Mammary epithelial cell (primary cell): ENCODE measurements at places on chromosomes 13 and 19.

DNA sequence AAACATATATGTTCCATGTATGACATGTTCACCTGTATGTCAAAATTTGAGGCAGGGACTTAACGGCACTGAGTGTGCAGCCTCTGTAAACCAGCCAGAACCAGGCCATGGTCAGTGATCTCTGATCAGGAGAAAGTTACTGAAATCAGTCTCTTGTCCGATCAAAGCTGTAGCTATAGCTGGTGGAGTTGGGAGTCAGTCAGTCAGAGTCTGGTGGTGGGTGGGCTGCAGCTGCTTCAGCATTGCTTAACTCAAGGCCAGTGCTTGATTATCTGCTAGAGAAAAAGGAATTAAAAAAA, 78.3 kb downstream of the ANKRD10 start:
- DNase-seq, result no peak

GRCh38 chr13:99393791-99394735, 86.9 kb upstream of the GPR183 start:
- DNase-seq, result no peak

DNA sequence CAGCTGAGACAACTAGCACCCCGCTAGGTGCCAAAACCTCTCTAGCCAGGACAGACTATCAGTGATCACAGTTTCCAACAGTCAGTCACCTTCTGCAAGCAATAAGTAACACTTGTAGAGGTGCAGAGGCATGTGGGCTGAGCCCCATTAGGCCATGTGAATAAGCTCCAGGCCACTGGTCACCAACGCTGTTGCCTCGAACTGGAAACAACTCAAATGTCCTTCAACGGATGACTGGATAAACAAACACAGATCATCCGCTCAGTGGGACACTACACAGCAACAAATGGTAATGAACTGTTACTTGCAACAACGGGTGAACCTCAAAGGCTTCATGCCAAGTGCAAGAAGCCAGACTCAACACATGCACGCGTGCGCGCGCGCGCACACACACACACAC, 27.5 kb upstream of the TMEM160 start:
- DNase-seq, result no peak

- DNase-seq, result no peak
Measured at GRCh38 chr19:13958043-13958442, 5.7 kb downstream of the DCAF15 start.

- no peak for DNase-seq
Measured at GRCh38 chr19:35135389-35135909, 590 bp upstream of the LGI4 start.

DNA sequence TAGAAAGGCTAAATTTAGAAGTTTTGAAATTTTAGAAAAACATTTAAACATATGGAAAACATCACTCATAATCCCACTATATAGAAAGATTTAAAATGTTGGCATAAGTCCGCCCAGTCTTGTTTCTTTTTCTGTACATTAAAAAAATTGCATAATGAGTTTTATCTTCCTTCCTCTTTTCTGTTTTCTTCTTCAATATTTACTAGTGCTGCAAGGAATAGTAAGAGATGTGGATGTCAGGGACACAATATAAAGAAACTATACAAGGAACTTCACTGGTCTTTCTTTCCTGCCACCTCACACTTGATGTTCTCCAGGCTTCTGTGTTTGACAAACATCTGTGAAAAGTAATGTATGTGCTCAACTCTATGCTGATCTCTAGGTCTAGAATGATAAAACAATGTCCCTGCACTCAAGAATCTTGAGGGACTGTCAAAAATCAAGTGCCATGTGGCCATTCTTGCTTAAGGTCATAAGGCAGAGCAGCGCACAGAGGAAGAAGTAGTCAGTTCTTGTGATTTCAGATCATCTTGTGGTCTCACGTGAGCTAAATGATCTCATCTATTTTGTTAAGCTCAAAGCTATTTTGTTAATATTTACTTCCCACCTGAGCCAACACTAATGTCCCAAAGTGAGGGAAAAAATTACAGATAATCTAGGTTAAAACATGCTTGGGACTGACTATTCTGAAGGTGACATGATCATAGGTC, 186.9 kb upstream of the OBI1 start:
- no peak for DNase-seq

- no peak for DNase-seq
Measured at GRCh38 chr19:46579361-46579879, 21.7 kb upstream of the CALM3 start.

DNA sequence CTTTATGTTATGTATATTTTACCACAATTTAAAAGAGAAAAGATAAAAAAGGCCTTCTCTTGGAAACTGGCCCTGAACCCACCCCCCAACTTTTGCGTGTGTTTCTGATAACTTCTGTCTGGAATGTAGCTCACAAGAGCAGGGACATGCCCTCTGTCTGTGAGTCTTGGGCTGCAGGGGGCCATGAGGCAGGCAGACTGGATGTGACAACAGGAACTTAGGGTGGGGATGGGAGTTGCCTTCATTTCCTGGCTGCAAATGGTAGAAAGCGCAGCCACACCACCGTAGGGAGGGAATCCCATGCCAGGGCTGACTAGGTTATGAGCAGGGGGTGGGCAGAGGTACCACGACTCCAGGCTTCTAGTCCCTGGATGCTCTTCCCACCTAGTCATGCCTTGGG, 21.9 kb downstream of the CILP2 start:
- DNase-seq, result no peak

- no peak for DNase-seq
Measured at GRCh38 chr13:20001366-20002190, 43.1 kb downstream of the ZMYM2 start.

GRCh38 chr19:720345-721160, 11.8 kb downstream of the PALM start:
- DNase-seq, result no peak

DNA sequence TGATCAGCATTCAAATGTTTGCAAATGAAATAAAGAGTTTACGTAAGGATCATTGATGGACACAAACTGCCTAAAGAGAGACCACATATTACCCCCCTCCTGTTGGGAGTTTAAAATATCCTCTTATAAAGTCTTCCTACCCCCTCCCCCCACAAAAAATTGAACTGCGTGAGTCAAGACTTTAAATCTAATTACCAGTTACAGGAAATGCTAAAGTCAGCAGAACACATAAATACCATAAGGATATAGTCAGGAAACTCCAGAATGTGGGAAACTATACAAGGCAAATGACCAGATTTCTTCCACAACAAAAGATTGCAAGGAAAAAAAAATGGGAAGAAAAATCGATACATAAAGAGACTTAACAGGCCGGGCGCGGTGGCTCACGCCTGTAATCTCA, 44.4 kb upstream of the FARP1 start:
- no peak for DNase-seq

- DNase-seq, result no peak
Measured at GRCh38 chr13:38871275-38871674, 119.4 kb downstream of the STOML3 start.

GRCh38 chr13:97212601-97213040, 9.5 kb upstream of the MBNL2 start:
- peak; percentile 67 for DNase-seq

GRCh38 chr19:36719687-36720556, 32.5 kb downstream of the ZNF567 start:
- DNase-seq, result peak; percentile 16

DNA sequence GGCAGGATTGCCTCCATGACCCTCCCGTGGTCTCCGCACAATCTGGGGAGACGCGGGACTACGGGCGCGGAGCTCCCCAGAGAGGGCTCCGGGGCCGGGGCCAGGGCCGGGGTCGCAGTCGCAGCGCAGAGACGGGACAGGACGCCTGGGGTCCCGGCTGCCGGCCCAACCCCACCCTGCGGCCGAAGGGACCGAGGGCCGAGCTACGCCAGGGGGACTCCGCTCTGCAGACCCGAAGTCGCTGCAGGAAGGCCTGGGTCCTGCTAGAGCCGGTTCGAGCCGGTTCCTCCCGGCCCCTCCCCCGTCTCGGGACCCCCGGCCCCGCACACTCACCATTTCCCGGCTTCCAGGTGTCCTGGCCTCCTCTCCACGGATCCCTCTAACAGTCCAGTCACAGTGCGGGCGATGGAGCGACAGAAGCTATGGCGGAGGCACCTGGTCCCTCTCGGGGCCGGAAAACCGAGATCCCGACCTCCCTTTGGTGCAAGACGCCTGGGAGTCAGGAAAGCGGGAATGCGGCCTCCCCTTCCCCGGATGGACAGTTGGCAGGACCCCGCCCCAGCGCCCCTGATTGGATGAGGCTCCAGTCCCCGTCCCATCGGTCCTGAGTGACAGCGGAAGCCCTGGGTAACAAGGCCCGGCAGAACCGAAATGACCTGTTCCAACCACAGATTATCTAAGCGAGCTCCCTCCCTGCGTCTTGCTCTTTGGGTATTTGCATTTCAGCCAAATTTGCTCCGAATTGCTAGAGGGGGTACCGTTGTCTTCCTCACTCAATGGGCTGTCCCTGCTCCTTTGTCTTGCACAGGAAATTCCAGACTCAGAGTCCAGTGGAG, at the start of gene ZNF625:
Gene ZNF625 (minus strand): TSS at position 512 of the 836 bp plus-strand sequence. CDS start 176 bp downstream, at position 336.
- DNase-seq, result peak; percentile 82

GRCh38 chr13:95833126-95833525, 156.2 kb downstream of the DNAJC3 start:
- DNase-seq, result no peak

- DNase-seq, result no peak
Measured at GRCh38 chr13:31476753-31477152, 262.6 kb upstream of the RXFP2 start.

GRCh38 chr19:5157186-5157585, 183.4 kb downstream of the PTPRS start:
- no peak for DNase-seq

DNA sequence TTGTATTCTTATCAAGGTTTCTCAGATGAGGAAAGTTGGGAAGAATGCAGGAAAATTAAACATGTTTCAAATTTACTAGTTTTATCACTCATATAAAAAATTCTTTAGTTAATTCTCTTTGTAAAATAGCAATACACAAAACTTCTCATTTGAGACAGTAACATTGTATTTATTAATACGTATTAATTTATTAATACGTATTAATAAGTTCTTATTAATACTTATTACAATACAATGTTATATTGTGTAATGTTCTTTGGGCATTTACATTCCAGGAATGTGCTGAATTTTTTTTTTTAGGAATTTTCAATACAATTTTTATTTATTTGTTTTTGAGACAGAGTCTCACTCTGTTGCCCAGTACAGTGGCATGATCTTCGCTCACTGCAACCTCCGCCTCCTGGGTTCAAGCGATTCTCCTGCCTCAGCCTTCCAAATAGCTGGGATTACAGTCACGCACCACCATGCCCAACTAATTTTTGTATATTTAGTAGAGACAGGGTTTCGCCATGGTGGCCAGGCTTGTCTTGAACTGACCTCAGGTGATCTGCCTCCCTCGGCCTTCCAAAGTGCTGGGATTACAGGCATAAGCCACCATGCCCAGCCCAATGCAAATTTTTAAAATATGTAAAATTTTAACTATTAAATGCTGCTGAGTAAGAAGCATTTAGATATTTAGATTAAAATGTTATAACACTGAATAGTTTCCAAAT, 31.6 kb downstream of the MBNL2 start:
- DNase-seq, result no peak

- no peak for DNase-seq
Measured at GRCh38 chr13:22024381-22024994, 353.6 kb downstream of the FGF9 start.

GRCh38 chr19:10708291-10708690, 7.1 kb downstream of the QTRT1 start:
- no peak for DNase-seq

- DNase-seq, result no peak
Measured at GRCh38 chr19:1794424-1795172, 17.5 kb downstream of the ATP8B3 start.

DNA sequence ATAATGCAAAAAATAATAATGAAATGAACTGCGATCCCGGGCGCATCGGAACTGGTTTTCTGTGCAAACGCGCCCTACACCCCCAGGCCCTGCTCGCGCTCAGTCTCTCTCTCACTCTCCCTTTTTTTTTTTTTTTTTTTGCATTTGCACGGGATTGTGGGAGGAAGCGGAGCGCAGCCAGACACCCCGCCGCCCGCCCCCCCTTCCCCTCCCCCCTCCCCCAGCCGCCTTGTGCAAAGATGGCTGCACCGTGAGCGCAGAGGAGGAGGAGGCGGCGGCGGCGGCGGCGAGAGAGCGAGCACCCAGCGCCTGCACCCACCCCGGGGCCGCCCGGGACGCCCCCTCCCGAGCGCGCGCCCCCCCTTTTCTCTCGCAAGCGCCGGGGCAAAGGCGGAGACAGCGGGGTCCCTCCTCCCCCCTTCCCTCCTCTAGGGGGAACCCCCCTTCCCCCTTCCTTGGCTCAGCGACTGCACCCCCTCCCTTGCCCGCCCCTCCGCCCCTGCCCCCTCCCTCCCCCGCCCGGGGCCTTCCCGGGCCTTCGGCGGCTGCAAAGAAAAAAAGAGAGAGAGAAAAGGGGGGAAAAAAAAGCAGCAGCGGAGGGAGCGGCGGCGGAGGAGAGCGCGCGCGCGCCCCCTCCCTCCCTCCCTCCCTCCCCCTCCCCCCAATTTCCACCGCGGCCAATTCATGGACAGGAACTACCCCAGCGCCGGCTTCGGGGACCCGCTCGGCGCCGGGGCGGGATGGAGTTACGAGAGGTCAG, at the start of gene PRR12:
Gene PRR12 (plus strand): TSS at position 212 of the 760 bp plus-strand sequence. CDS start 473 bp downstream, at position 685.
- peak; percentile 64 for DNase-seq

GRCh38 chr13:33262997-33263396, 22.6 kb downstream of the STARD13 start:
- DNase-seq, result no peak

GRCh38 chr19:31254180-31254551, 95.1 kb downstream of the TSHZ3 start:
- DNase-seq, result peak; percentile 86

GRCh38 chr13:106850973-106851650, 283.2 kb upstream of the ARGLU1 start:
- DNase-seq, result no peak

DNA sequence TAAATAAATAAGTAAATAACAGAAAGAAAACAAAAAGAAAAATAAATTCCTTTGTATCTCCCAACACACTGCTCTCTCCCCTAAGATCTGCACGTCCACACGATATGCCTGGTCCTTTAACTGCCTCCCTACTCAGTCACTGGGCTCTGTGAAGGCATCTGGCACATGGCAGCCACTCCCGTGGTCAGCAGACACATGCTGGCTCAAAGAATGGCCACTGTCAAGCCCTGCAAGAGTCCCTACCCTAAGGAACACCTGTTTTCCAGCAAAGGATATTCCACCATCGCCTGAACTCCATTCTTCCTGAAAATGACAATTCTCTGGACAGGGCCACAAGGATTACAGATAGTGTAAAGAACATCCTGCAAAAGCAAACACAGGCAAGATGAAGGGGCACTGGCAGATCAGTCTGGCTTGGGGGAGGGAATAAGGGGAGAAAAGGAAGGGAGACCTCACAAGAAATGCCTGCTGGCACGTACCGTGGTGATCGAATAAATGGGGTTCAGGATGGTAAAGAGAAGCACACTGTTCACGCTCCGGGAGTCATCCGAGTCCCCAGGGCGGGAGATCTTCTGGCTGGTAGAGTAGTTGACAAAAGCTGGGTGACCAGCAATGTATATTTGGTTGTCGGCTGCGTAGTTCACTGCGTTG, 4.3 kb downstream of the HNRNPL start:
- no peak for DNase-seq

- no peak for DNase-seq
Measured at GRCh38 chr19:54435551-54436016, 13.4 kb upstream of the LENG8 start.

GRCh38 chr13:48741377-48741776, 87.6 kb downstream of the CYSLTR2 start:
- DNase-seq, result peak; percentile 64

GRCh38 chr19:6906559-6907060, 19.2 kb downstream of the ADGRE1 start:
- DNase-seq, result no peak
